GM12878 (cell line): ENCODE measurements at places on chromosomes 2 and 18. TPM values are rescaled to one million over a fixed set of nuclear protein-coding genes. Genes with fewer than 3 reads are reported as not detected.

The DSEL gene
- 0.03 TPM in 1 of 2 replicates, not detected in the other for total RNA-seq

The ALK gene
- not detected in 2 replicates for total RNA-seq

The ANKRD30BL gene
- total RNA-seq: 0.05 TPM in 1 of 2 replicates, not detected in the other

The HRH4 gene
- not detected in 2 replicates for total RNA-seq

DNA sequence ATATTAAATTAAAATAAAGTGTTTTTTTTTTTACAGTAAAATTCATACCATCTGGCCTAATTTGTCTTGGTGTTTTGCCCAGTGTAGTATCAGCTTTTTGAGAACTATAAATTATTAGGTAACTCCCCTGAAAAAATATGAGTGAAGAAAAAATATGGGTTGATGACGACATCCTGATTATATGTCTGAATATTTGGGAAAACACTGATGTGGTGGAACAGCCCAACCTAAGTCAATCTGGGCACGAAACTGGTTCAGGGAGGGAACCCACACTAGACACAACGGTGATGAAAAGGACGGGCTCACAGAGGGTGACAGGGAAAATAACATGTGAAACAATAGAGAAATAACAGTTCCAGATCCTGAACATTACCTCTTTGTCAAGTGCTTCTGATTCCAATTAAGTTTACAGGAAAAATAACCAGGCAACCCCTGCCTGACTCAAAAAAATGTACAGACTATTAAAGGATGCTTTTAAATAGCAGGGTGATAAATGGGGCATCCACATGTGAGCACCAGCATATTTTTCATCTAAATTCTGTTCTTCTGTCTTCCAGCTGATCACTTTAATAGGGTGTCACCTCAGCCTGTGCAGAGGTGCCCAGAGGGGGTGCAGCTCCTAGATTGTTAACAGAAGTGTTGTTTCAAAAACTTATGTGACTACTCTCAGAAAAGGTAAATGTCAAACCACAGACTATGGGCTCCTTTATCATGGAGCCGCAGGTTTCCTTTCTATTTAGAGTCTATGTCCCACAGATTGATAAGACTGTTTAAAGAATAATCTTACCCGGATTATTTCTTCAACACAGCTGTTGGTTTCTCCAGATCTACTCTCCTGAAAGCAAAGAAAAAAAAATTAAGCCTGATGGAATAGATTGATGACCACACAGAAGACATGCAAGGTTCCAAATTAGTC is 305.4 kb downstream of the AFF3 start:
- H3K27ac ChIP-seq: no peak overlapping the region
- H3K27me3 ChIP-seq: peaks cover 2% of the 10 kb centered on the region; the same call in 1 of the 2 replicates
- H3K4me1 ChIP-seq: no peaks in the 10 kb centered on the region
- no peak overlapping the region for H3K4me3 ChIP-seq

- H3K36me3 ChIP-seq: no peaks in the 10 kb centered on the region
- peaks cover 4% of the 10 kb centered on the region; the same call in 1 of the 2 replicates for H3K27me3 ChIP-seq
- no peak for DNase-seq
- H3K27ac ChIP-seq: no peak overlapping the region
- H3K4me1 ChIP-seq: no peaks in the 10 kb centered on the region
Measured at GRCh38 chr18:50203801-50204604, 9.1 kb upstream of the MYO5B start.

GRCh38 chr2:179886-180285 is 83.9 kb downstream of the SH3YL1 start:
- H3K27ac ChIP-seq: no peak overlapping the region
- H3K4me1 ChIP-seq: no peaks in the 10 kb centered on the region
- H3K36me3 ChIP-seq: no peaks in the 10 kb centered on the region
- DNase-seq: no peak
- no peak overlapping the region for H3K4me3 ChIP-seq
- H3K27me3 ChIP-seq: no peaks in the 10 kb centered on the region

GRCh38 chr2:84290537-84290936 is 168.5 kb downstream of the SUCLG1 start:
- no peak overlapping the region for H3K27ac ChIP-seq
- no peak for DNase-seq
- no peaks in the 10 kb centered on the region for H3K36me3 ChIP-seq
- no peak overlapping the region for H3K4me3 ChIP-seq

- no peaks in the 10 kb centered on the region; the same call in 1 of the 2 replicates for H3K36me3 ChIP-seq
- H3K4me3 ChIP-seq: no peak overlapping the region
- H3K27me3 ChIP-seq: no peaks in the 10 kb centered on the region
- no peak for DNase-seq
- H3K27ac ChIP-seq: peak overlapping the region; percentile 21; the same call in 1 of the 2 replicates
- peaks cover 14% of the 10 kb centered on the region; the same call in 1 of the 2 replicates for H3K4me1 ChIP-seq
Measured at GRCh38 chr2:179107737-179108136, 57.8 kb upstream of the CCDC141 start.

- no peaks in the 10 kb centered on the region for H3K36me3 ChIP-seq
- no peak for DNase-seq
- no peaks in the 10 kb centered on the region for H3K27me3 ChIP-seq
- H3K4me1 ChIP-seq: peaks cover 13% of the 10 kb centered on the region
- peak overlapping the region; percentile 20; the same call in 1 of the 2 replicates for H3K27ac ChIP-seq
Measured at GRCh38 chr18:76824754-76825153, 2.4 kb downstream of the ZNF236 start.

- no peaks in the 10 kb centered on the region for H3K27me3 ChIP-seq
- H3K36me3 ChIP-seq: no peaks in the 10 kb centered on the region
- H3K4me3 ChIP-seq: no peak overlapping the region
- H3K27ac ChIP-seq: no peak overlapping the region
Measured at GRCh38 chr2:48738806-48739205, 16.7 kb downstream of the LHCGR start.

GRCh38 chr2:42569116-42569711 is 782 bp downstream of the MTA3 start:
- H3K4me1 ChIP-seq: peaks cover 24% of the 10 kb centered on the region
- peak overlapping the region; percentile 80 for H3K27ac ChIP-seq
- H3K36me3 ChIP-seq: no peaks in the 10 kb centered on the region
- H3K4me3 ChIP-seq: peak overlapping the region; percentile 76

DNA sequence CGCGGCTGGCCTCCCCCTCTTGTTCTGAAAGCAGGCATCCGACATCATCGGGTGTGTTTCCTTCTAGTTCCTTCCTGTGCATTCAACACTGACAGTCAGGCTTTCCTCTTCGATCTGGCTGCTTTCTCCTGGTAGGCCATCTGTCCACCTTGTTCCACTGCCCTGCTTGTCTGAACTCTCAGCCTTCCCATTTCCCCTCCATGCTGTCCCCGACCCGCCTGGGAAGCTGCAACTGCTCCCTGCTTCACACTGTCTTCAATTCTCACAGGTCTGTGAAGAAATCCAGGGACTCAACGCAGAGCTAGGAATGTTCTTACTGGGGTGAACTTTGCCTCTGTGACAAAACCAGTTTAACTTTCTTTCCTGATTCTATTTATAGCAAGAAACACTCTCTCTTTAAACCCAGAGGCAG is 43.0 kb downstream of the KIF3C start:
- DNase-seq: no peak
- H3K4me3 ChIP-seq: no peak overlapping the region
- no peaks in the 10 kb centered on the region for H3K27me3 ChIP-seq
- H3K27ac ChIP-seq: no peak overlapping the region
- no peaks in the 10 kb centered on the region for H3K36me3 ChIP-seq

DNA sequence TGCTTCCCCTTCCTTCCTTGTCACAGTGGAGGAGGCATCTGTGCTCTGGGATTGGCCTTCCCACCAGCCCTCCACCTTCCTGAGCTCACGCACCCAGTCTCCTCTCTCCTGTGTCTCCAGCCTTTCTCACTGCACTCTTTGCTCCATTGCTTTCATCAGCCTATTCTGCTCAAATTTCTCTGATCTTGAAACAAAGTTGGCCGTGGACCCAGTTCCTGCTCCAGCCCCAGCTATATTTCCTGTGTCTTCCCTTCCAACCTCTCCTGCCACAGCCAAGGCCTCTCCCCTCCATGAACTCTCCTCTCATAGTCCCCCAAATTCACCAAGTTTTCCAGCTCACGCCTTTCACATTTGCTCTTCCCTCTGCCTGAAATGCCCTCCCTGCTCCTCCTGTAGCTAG is 226.6 kb upstream of the AGAP1 start:
- no peaks in the 10 kb centered on the region for H3K36me3 ChIP-seq
- no peak overlapping the region for H3K4me3 ChIP-seq
- H3K4me1 ChIP-seq: peaks cover 9% of the 10 kb centered on the region

- no peaks in the 10 kb centered on the region for H3K36me3 ChIP-seq
- no peaks in the 10 kb centered on the region for H3K4me1 ChIP-seq
- no peak overlapping the region for H3K4me3 ChIP-seq
- H3K27me3 ChIP-seq: no peaks in the 10 kb centered on the region
Measured at GRCh38 chr2:165070076-165070475, 114.8 kb upstream of the SLC38A11 start.

DNA sequence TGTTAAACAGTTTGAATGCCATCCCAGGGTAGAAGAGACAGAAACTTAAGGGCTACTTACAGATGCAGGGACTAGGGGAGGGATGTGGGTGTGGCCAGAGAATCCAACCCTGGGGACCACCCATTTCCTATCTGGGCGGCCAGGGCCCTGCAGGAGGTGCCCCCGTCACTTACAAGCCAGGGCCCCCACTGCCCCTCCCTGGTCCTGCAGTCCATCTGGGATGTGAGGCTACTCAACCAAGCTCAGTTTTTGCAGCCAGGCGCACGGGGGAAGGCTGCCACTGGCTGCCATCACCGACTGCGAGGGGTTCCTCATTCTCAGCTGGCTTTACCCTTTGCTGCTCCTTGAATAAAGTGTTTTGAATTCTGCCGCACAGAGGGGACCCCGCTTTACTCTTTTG is 42.1 kb downstream of the RRM2 start:
- no peak for DNase-seq
- no peaks in the 10 kb centered on the region for H3K4me1 ChIP-seq
- no peaks in the 10 kb centered on the region for H3K36me3 ChIP-seq
- no peak overlapping the region for H3K27ac ChIP-seq

DNA sequence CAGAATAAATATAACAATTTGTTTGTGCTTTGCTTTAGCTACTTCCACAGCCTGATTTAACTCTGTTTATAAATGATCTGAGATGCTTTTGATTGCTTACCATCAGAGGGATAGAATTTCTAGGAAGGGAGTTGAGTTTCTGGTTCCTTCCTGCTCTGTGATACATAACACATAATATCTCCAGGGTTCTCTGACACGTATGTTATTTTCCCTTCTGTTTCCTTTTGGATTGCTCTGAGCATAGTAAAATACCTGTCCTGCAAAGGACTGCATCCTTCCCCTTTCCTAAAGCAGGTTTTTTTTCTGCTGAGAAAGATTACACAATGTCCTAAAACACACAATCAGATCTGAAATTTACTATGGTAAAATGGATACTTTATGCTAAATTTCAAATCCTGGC is 76.1 kb downstream of the CABYR start:
- no peak overlapping the region for H3K4me3 ChIP-seq
- H3K36me3 ChIP-seq: no peaks in the 10 kb centered on the region
- H3K27ac ChIP-seq: no peak overlapping the region
- no peak for DNase-seq
- no peaks in the 10 kb centered on the region for H3K4me1 ChIP-seq
